Cerebellar cortex (tissue), 1 donor: ENCODE measurements at places on chromosomes 12 and 14.

GRCh38 chr12:64332938-64333337 lies 57.6 kb downstream of the C12orf56 start:
- no peak for DNase-seq

DNA sequence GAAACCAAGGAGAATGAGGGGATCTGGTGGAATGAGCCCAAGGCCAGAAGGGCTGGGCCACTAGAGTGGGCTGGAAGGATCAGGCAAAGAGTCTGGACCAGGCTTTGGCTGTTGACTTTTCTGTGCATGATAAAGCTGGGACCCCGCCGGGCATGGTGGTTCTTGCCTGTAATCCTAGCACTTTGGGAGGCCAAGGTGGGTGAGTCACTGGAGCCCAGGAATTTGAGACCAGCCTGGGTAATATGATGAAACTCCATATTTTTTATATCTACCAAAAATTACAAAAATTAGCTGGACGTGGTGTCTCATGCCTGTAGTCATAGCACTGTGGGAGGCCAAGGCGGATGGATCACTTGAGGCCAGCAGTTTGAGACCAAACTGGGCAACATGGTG lies 393 bp upstream of the KLHL33 start:
- DNase-seq, result no peak

DNA sequence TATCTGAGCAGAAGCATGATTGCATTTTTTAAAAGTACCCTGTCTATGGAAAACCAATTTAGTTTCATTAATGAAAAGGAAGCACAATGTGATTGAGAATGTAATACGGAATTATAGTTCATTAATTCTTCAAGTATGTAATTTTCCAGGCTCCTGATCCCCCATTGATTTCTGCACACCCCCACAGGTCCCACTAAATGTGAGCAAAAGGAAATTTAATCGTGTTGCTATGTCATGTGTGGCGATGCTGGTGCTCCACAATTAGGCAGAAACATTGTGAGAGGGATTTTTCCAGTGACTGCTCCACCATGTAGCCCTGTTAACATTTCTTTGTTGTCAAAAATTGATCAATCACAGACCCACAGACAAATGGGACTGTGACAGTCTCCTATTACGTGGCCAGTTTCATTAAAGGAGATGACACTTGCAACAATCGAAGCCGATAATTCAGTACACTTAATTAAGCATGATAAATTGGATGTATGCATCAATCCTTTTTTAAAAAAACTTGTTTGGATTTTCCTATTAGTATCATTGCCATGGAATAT lies 306.0 kb downstream of the NELL2 start:
- DNase-seq, result no peak

DNA sequence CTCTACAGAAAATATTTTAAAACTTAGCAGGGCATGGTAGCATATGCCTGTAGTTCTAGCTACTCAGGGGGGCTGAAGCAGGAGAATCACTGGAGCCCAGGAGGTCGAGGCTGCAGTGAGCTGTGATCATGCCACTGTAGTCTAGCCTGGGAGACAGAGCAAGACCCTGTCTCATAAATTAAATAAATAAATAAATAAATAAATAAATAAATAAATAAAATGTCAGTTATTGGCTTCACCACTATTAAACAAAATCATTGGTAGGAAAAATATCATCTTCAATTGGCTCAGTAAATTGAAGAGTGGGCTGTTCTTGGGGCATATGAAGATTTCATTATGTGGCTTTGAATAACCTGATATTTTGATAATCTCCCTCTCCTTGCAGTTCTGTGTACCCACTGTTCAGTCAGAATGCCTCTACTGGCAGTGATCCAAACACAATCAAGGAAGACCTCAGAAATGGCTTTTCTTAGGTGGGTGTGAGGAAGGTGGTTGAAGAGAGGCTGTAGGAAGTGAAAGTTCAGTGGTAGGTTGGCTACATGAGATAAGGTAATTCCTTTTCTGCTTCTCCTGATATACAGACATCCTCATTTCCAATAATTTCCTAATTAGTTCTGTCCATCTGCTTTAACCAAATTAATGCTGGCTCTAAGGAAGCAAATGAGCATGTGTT lies 175.8 kb downstream of the MSRB3 start:
- no peak for DNase-seq

DNA sequence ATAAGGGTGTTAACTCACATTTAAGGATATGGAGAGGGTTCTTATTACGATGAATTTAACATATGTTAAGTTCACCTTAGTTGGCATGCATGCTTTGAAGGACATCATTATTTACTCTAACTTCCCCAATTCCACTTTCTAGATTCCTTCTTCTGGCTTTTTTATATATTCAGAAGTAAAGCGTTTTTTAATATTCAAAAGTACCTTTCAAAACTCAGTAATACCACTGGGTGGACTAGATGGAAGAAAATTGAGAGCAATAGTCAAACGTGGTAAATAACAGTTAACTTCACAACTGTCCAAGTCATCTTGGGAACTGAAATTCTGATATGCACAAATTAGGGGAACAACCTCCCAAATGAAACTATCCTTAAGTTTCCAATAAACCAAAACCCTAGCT lies 9.1 kb downstream of the SINHCAF start:
- DNase-seq, result no peak

GRCh38 chr14:73741876-73742519 lies 27.8 kb upstream of the PNMA1 start:
- DNase-seq, result no peak

- no peak for DNase-seq
Measured at GRCh38 chr14:90087433-90087832, 25.6 kb downstream of the KCNK13 start.

DNA sequence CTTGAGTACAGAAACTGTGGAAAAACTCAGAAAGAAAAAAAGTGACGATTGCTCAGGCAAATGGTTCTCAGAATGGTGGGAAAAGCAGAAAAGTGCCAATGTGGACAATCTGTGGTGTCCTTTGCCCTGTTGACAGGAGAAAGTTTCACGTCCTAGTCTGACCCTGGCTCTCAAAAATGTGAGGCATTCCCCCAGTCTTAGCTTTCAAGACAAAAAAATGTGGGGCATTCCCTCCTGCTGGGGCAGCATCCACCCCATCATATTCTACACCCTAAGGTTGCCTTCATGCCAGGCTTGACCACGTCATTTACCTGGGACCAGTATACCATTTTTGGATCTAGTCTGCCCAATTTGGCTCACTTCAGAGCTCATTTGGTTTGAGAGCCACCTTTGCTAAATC lies 20.7 kb upstream of the ANAPC7 start:
- no peak for DNase-seq

- no peak for DNase-seq
Measured at GRCh38 chr12:121033625-121034349, 5.3 kb downstream of the OASL start.
